ENCODE measurements at places on chromosomes 5 and 9.

DNA sequence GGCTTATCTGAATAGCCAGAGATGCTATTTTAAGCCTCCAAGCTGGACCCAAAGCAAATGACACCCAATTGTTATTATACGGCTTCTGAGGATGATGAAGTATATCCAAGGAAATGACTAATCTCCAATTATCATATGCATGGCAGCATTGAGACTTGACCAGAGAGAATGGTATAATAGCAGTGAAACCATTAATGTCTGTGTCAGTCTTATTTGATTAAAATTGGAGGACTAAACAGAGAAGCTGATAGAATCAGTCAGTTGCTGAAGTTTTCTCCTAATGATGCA lies 200.5 kb downstream of the EFNA5 start:
- DNase-seq: no peak

DNA sequence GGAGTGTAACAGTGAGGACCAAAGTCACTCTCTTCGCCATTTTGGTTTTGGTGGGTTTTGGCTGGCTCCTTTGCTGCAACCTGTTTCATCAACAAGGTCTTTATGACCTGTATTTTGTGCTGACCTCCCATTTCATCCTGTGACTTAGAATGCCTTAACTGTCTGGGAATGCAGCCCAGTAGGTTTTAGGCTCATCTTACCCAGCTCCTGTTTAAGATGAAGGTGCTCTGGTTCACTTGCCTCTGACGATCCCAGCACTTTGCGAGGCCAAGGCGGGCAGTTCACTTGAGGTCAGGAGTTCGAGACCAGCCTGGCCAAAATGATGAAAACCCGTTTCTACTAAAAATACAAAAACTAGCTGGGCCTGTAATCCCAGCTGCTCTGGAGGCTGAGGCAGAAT lies 1.8 kb upstream of the CKS2 start:
- no peak for DNase-seq

GRCh38 chr9:91056917-91057316 lies 255.3 kb downstream of the SYK start:
- no peak for DNase-seq

DNA sequence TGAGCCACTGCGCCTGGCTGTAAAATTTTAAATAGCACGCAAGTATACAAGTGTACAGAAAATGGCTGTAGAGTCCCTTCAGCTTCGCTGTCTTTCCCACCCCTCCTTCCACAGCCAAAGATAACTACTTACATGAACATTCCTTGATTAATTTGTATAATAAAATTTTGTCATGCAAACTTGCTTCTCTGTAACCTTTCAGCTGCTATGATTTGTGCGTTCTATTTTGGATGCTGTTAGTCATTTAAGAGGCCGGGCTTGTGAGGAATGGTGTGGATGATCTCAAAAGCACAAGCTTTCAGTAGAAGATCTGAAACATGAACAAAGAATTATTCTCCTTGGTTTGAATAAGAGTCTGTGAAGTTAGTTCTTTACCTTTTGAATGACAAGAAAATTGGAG lies 115.0 kb upstream of the TLE1 start:
- no peak for DNase-seq

DNA sequence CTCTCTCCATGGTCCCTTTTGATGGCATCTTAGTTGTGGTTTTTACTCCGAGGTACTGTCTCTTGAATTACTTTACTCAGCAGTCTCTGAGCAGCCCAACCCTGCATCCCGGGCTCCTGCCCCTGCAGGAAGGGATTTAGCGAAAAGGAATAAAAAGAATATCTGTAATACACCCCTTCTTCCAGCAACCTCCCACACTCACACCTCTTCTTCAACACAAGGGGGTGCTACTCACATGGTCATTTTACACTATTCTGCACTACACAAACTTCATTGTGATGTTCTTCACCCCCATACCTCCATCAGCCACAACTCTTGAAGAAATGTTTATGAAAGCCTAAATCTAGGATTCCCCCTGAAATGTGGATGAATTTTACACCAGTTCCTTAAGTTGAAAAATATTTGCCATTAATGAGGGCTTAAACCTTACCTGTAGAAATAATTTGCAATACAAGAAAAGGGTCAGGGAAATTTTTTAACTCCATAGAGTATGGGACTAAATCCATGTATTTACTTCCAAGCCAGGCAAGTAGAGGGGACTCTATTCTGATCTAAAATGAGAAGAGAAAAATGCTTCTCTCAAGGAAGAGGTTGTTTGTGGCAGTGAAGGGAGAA lies 26.0 kb downstream of the TPD52L3 start:
- peak; percentile 29 for DNase-seq

DNA sequence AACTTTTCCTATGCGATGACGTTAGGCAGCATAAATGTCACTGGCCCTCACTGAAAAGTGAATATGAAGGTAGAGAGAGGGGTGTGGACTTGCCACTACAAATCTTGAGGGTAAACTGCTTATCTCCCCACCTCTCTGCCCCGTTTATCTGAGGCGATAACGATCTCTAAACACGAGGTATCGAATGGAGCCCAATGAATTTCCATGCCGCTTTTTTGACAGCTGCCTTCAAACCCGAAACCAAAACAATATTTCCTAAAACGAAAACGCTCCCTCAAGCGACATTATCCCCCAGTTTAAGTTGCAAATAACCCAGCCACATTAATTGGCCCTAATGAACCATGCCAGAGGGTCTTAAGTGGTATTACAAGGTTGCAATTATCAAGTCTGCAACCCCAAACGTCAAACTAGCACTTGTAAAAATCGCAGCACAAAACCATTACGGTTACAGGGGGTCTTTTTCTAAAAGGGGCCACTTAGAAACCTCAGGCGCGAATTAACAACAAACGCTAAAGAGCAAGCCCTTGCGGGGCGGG lies 1.4 kb downstream of the NR3C1 start:
- DNase-seq: no peak

GRCh38 chr9:136267261-136268111 lies 21.9 kb upstream of the QSOX2 start:
- DNase-seq: peak; percentile 82

- no peak for DNase-seq
These were observed 15.4 kb downstream of the HACD4 start for GRCh38 chr9:21015995-21016394.

- DNase-seq: no peak
These were observed 119.0 kb downstream of the SV2C start for GRCh38 chr5:76202182-76202581.

- DNase-seq: no peak
These were observed 29.2 kb upstream of the HRH2 start for GRCh38 chr5:175628668-175629067.

DNA sequence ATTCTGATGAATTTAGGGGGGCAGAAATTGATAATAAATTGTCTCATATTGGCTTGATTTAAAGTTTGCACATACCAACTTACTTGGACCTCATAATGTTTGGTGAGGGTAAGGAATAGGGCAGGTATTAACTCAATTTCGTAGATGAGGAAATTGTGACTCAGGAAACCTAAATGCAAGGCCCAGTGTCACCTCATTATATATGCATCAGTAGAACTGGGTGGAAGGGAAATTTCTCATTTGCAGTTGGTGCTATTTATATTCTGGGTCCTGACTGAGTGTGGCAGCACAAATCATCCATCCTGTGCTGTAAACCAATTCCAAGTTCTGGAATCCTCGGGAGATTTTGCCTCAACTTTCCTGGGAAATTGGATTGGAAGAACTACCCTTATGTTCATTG lies 103.0 kb downstream of the SPATA31D1 start:
- no peak for DNase-seq

DNA sequence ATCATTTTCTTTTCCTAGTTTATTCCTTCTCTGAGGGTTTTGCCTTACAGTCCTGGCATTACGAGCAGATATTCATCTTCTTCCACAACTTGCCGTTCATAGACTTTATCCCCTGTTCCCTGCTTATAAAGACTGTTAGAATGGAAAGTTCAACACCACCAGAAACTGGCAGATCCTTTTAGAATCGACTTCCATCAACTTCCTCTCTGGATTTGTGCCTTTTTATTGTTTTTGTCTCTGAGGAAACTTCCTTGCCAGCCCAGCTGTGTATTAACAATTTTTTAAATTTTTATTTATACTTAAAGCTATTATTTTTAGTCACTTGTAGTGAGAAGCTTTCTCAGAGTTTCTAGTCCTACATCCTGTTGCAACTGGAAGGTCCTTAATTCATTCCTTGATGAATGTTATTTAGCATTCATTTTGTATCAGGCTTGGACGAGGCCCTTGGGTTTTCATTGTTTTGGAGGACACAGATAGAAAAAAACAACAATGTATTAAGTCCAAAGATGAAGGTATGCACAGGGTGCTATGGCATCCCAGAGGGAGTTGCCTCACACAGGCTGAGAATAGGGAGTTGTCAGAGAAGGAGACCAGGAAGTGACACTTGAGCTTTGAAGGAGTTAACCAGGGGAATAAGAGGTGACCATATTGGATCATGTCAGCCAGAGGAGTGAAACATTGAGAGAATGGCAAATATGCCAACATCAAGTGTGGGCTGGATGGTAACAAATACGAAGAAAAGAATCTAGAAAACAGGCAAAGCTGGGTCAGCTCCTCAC lies 81.3 kb downstream of the ADAMTSL1 start:
- no peak for DNase-seq

DNA sequence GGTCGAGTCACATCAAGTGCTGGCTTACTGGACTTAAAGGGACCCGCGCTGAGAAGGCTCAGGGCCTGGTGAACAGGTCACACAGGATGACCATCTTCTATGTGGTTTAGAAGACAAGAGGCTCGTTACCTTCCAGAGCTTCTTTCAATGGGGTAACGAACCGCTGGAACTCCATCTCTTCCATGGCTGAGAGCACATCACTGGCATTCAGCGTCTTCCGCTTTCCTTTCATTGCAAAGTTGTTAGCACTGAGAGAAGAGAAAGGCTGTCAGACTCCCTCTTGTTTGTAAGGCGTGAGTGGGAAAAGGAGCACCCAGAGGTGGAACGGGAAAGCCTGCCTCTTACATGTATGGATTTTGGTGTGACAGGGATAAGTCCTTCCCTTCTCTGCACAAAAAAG lies 994 bp downstream of the POLE3 start:
- no peak for DNase-seq

DNA sequence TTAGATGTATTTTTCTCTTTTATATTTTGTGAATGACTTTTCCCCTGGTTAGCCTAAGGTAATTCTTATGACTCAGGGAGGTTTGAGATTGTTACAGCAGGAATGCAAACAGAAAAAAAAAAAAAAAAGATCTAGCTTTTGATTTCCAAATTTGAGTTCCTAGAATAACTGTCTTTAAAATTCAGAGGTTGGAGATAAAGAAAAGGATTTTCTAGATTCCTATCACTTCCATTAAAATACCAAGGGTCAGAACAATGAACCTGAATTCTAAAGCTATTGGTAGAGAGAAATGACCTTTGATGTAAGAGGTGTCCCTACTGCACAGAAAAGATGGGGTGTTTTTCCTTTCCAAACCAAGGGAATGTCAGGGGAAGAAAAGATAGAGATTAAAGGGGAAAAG lies 262.5 kb downstream of the DOCK8 start:
- no peak for DNase-seq

- peak; percentile 16 for DNase-seq
These were observed 595 bp downstream of the PDLIM7 start for GRCh38 chr5:177496727-177497291.

DNA sequence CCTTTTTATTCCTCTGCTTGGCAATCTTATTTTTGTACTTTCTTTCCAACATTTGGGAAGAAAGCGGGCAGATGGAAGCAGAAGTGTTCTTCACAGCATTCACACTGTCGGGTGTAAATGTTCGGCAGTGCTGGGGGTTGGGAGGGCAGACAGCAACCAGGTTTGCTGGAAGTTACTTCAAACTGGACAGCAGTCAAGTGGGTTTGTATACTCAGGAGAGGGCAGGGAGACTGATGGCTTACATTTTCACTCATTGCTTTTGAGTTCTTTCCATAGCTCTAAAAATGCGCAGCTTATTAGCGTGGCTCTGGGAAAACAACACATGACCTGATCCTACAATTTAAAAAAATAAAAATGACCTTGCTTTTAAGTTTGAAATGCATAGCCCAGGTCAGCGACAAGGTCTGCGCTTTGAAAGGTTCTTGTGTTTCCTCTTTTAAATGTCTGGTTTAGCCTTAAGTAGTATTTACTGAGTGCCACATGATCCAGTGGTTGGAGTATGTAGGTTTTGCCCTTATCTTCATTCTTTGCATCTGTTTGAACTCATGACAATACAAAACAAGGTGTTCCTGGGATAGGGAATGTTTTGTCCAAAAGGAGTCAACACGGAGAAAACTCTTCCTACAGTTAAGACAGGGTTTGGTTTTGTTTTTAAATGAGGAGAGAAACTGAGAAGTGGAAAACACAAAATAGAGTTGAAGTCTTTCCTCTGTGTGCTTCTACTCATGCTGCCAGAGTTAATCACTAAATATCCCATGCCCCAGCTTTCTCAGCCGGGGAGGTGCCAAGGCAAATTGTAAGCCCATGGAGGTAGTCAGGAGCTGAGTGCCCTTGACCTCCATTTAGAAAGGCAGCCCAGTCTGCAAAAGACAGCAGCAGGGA lies 132.7 kb upstream of the DMRT1 start:
- no peak for DNase-seq

DNA sequence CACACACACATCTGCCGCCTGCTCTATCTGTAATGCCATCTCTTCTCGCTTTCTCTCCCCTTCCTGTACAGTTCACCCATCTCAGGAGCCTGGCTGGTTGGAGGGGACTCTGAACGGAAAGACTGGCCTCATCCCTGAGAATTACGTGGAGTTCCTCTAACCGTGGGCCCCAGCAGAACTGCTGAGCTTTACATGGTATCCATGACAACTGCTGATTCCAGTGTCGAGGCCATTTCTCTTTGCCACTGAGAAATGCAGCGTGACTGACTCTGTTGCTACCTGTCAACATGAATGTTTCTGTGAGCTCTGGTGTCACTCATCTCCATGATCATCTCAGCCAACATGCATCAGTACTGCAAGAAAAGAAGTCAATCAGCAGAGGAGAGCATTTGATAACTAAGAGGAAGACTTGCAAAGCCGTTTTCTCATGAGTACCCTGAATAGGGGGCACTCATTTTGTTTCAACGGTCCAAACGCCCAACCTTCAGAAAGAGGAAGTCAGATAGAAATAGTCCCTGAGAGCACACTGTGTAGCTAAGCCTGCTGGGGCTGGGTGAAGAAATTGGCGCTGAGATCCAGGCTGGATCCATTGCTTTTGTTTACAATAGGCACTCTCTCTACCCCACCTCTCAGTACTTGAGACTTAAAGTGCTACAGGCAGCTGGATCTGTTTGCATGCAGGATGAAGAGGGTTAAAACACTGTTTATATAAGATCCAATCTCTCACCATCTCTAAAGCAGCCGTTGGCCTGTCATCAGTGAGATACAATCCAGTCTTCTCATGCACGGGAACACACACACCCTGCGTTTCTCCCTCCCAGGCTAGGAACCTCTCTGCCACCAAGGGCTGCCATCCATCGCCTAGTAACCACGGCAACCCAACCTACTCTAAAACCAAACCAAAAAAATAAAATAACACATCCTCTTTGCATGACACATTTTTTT lies 180.9 kb downstream of the NR3C1 start:
- DNase-seq: peak; percentile 77
